ENCODE measurements at places on chromosomes 2 and 18. TPM values are rescaled to one million over a fixed set of nuclear protein-coding genes. Genes with fewer than 3 reads are reported as not detected.

Gene IL1RL2
- 6.2 TPM for total RNA-seq

Gene NEU4
- 5.7 TPM for total RNA-seq

Gene FMNL2
- total RNA-seq, result 51.8 TPM

Gene RBM44
- 0.89 TPM for total RNA-seq

Gene CFC1B
- not detected for total RNA-seq

Gene LONRF2
- 32.0 TPM for total RNA-seq

Gene LCT
- total RNA-seq, result not detected

Gene NT5C1B
- not detected for total RNA-seq

Gene NDUFS1
- 162 TPM for total RNA-seq

Gene ZC3H15
- 56.1 TPM for total RNA-seq

Gene SERPINB10
- not detected for total RNA-seq

Gene ONECUT2
- total RNA-seq, result 0.11 TPM

Gene TEX44
- 0.54 TPM for total RNA-seq

Gene MYO1B
- 24.7 TPM for total RNA-seq

Gene LHCGR
- total RNA-seq, result 1.7 TPM

Gene MROH2A
- 15.2 TPM for total RNA-seq

Gene MEX3C
- 30.6 TPM for total RNA-seq

Gene WDR43
- total RNA-seq, result 28.4 TPM

Gene QPCT
- 5.4 TPM for total RNA-seq

Gene SULT1C4
- total RNA-seq, result 9.2 TPM

Gene GPR17
- not detected for total RNA-seq

Gene FSHR
- not detected for total RNA-seq

Gene ZSWIM2
- total RNA-seq, result not detected

Gene ATAD2B
- total RNA-seq, result 32.8 TPM

Gene KCNE4
- total RNA-seq, result 19.6 TPM

Gene TCF23
- total RNA-seq, result not detected

Gene ACTR3
- 126 TPM for total RNA-seq

Gene PROC
- total RNA-seq, result not detected

Gene PCARE
- 0.11 TPM for total RNA-seq

Data from thyroid gland (tissue), 4 donors.